ENCODE measurements at places on chromosomes 4 and X. TPM values are rescaled to one million over a fixed set of nuclear protein-coding genes. Genes with fewer than 3 reads are reported as not detected.

The PPEF1 gene
- total RNA-seq = not detected

The H2BW2 gene
- total RNA-seq = not detected

The GYPE gene
- total RNA-seq = not detected

- no peak for DNase-seq
These were observed 568.0 kb downstream of the IL1RAPL1 start for GRCh38 chrX:29155286-29155685.

DNA sequence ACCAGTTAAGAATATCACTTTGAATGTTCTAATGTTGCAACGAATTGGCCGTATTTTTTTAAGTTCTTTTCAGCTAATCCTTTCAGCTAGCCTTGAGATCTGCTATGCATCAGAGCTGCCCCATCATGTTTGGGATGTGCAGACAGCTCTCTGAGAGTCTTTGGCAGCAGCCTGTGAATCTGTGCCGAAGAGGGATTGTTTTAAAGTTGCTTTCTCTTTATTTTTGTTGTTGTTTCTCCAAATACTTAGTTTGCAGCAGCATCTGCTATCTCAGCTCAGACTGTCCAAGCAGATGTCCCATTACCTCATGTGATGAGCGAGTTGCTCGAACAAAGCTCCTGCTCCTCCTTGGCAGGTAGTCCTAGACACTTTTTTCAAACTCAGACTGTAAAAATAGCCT lies 1002.5 kb upstream of the INTU start:
- no peak for DNase-seq

- peak; percentile 4 for DNase-seq
These were observed 130.4 kb upstream of the FRMPD4 start for GRCh38 chrX:12007881-12008280.

DNA sequence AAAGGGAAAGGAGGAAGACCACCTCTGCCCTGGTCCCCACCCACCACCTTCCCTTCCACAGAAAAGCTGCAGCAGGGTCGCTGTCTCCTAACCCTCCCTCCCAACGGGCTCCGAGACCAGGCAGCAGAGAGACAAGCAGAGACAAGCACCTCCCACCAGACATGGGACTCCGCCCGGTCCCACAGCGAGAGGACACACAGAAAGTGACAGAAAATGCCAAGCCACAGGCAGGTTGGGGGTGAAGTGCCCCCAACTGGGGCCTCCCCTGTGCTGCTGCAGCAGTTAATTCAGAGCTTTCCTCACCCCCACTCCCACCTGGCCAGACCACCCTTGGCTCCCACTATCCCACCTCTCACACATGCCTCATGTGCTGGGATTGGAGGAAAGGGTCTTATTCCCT lies 64.4 kb upstream of the AFAP1 start:
- DNase-seq = no peak
